ENCODE measurements at places on chromosomes 11 and 22.

DNA sequence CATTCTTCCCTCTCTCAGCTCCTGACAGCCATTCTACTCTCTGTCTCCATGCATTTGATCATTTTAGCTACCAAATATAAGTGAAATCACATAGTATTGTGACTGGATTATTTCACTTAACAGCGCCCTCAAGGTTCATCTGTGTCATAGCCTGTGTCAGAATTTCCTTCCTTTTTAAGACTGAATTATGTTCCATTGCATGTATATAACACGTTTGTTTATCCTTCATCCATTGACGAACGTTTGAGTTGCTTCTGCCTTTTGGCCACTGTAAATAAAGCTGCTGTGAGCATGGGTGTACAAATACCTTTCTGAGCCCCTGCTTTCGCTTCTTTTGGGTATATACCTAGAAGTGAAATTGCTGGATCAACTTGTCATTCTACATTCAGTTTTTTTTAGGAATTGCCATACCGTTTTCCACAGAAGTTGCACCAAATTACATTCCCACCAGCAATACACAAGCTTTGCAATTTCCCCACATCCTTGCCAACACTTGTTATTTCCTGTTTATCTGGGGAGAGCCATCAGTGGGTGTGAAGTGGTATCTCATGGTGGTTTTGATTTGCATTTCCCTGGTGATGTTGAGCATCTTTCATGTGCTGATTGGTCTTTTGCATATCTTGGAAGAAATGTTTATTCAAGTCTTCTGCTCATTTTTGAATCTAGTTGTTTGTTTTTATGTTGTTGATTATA is 17.5 kb downstream of the GLB1L2 start:
- no peak for DNase-seq

GRCh38 chr22:36325154-36326031 is 62.4 kb downstream of the MYH9 start:
- no peak for DNase-seq

- no peak for DNase-seq
Measured at GRCh38 chr11:69541001-69541285, 59.5 kb downstream of the LINC01488 start.

DNA sequence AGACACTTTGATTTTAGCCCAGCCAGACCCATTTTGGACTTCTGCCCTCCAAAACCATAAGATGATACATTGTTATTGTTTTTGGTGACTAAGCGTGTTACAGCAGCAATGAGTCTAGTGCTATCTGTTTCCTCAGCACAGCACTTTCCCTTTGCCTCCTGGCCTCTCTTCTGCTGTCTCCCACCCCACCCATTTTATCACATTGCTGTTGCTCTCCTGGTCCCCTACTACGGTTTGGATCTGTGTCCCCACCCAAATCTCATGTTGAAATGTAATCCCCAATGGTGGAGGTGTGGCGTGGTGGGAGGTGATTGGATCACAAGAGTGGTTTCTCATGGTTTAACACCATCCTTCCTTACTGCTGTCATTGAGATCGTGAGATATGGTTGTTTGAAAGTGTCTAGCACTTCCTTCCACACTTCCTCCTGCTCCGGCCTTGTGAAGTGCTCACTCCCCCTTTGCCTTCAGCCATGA is 59.8 kb upstream of the CD82 start:
- DNase-seq, result no peak

DNA sequence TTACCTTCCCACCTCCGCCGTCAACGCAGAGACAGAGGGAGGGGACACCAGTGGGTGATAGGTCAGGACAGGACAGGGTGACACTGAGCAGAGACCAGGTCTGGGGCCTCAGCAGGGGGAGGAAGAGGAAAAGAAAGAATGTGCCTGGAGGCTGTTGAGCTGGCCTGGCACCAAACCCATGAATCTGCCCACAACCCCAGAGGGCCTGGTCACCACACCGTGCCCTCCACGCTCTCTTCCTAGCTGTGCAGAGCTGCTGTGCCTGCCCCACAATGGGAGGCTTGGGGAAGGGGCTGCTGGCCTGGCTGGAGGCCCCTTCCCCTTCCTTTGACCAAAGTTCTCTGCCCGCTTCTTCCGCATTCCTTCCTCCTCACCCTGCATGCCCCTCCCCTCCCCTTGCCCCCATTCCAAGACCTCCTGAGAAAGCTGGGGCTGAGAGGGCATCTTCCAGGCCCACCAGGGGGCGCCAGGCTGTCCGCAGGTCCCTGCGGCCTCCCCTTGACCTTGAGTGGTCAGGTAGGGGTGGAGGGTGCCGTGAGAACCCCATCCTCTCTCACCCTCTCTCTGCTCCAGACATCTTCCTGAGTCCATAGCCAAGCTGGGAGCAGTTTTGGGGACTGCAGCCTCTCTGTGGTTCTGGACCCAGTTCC is 11.0 kb upstream of the CACNA1I start:
- DNase-seq, result no peak

- DNase-seq, result no peak
Measured at GRCh38 chr11:45541693-45542434, 123.6 kb downstream of the CHST1 start.

- no peak for DNase-seq
Measured at GRCh38 chr11:88357323-88358039, 19.9 kb upstream of the CTSC start.

GRCh38 chr22:36461665-36462649 is 19.5 kb downstream of the TXN2 start:
- no peak for DNase-seq

GRCh38 chr22:29717789-29718188 is 2.0 kb upstream of the CABP7 start:
- no peak for DNase-seq

GRCh38 chr22:36587289-36588154 is 58.6 kb upstream of the EIF3D start:
- peak; percentile 15 for DNase-seq

- DNase-seq, result no peak
Measured at GRCh38 chr22:20472629-20473442, 22.8 kb downstream of the KLHL22 start.

- peak; percentile 71 for DNase-seq
Measured at GRCh38 chr11:35223371-35223796, 84.4 kb downstream of the CD44 start.

DNA sequence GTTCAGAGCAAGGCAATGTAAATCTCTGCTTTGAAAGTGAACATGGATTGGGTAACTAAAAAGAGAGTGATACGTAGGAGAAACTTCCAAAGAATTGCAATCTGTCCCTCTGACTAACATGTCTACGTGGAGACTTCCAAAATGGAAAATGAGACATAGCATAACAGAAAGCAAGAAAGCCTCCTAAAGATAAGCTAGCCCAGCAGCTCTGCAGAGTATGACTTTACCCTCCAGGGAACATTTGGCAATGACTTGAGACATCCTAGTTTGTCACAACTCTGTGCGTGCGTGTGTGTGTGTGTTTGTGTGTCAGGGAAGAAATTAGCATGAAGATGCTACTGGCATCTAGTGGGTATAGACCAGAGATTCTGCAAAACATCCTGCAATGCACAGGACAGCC is 817.4 kb downstream of the NTM start:
- no peak for DNase-seq

- no peak for DNase-seq
Measured at GRCh38 chr11:13289081-13289480, 11.5 kb downstream of the BMAL1 start.

Data from muscle of arm (tissue), 14 donors.